Fibroblast of skin of back (primary cell): ENCODE measurements at places on chromosomes 5 and 9.

GRCh38 chr5:87195104-87195591 is 72.5 kb upstream of the RASA1 start:
- peak; percentile 80 for DNase-seq

DNA sequence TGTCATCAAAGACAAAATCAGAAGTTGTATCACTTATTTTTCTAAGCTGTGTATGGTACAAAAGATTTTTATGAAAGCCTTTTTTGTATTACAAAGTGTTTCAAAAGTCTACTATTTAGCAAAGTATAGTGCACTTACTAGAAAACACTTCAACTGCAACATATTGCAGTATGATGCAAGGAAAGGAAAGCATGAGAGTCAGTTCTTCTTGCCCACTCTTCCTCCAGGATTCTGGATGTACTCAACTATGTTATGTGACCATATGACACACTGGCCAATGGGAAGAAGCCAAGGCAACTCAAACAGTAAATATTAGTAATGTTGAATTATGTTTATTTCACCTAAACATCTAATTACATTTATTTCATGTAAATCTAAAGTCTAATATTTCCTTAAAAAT is 49.5 kb upstream of the TYRP1 start:
- peak; percentile 8 for DNase-seq

DNA sequence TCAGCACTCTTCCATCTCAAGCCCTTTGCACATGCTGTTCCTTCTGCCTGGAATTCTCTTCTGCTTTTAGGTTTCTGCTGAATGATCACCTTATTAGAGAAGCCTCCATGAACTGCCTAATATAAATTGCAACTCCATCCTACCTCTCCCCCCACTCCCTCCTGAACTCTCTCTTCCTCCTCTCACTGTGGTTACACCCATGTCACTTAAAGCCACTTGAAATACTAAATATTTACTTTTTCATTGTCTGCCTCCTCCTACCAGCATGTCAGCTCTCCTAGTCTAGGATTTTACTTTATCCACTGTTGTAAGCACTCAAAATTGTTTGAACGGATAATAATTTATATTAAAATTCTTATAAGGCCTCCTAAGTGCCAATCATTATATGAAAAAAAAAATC is 43.8 kb downstream of the ACTL7B start:
- no peak for DNase-seq

GRCh38 chr9:91496351-91496750 is 72.7 kb upstream of the NFIL3 start:
- DNase-seq: no peak

DNA sequence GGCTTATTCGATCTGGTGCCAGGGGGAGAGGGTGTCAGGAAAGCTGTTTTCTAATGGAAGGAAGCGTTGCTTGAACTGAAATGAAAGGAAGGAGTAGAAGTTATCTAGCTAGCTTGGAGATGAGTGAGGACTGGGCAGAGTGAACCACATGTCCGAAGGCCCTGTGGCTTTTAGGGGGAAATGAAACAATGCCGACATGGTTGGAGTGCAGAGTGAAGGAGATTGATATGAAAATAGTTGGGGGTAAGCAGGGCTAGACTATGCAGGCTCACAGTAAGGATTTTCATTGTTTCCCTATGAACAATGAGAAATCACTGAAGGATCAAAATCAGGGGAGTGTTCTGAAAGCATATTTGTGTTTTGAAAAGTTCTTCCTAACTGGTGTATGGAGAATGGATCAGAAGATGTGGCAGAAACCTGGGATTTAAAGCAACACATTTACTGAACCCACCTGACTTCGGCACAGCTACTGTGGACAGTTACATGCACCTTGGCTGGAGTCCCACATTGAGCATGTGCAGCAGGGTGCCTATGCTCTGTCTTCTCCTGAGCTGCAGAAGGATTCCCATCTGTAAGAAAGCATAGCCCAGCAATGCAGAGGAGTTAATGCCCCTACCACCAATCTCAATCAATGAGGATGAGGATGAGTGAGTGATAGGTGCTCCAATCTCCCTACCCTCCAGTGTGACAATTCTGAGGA is 144.4 kb upstream of the TBCA start:
- no peak for DNase-seq

- DNase-seq: no peak
These were observed 11.4 kb upstream of the LECT2 start for GRCh38 chr5:135966165-135966564.

DNA sequence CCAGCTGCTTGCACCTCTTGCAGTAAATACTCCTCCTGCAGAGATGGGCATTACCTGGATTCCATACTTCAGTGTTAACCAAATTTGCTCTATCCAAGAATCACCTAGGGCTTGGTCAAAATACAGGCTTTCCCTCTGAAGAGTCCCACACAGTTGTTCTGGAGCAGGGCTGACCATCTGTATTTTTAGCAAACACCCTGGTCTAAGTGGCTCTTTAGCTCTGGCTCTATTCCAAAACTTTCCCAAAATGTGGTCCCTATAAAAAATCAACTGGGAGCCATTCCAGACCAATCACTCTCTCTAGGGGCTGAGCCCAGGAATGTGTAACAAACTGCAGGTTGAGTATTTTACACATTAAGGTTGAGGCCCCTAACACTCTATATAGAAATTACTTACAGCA is 153.7 kb downstream of the SPOCK1 start:
- DNase-seq: no peak

DNA sequence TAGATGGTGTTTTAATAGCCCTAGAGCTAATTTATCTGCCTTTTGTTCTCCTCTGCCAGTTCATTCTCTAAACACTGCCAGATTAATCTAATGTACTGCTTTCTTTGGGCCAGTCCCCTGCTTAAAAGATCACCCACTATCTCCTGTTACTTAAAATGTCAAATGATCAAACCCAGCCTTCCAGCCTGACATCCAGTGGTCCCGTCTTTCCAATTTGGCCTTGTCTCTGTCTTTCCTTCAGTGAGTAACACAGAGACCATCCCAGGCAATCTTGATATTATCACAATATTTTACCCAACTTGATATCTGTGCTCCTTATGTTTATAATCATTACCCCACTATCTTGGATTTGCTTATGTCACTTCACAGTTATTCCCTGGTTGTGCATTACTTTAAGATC is 12.0 kb downstream of the PRR16 start:
- no peak for DNase-seq

DNA sequence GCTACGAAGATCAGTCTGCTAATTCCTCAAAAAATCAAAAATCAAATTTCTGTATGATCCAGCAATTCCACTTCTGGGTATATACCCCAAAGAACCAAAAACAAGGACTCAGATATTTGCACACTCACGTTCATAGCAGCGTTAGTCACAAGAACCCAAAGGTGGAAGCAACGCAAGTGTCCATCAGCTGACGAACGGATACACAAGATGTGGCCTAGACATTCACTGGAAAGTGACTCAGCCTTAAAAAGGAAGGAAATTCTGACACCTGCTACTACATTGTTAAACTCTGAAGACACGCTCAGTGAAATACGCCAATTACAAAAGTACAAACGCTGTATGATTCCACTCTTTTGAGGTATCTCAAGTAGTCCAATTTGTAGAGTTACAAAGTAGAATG is 93.3 kb downstream of the OTULIN start:
- no peak for DNase-seq

- no peak for DNase-seq
These were observed 184.4 kb upstream of the IER5L start for GRCh38 chr9:129362287-129363000.

DNA sequence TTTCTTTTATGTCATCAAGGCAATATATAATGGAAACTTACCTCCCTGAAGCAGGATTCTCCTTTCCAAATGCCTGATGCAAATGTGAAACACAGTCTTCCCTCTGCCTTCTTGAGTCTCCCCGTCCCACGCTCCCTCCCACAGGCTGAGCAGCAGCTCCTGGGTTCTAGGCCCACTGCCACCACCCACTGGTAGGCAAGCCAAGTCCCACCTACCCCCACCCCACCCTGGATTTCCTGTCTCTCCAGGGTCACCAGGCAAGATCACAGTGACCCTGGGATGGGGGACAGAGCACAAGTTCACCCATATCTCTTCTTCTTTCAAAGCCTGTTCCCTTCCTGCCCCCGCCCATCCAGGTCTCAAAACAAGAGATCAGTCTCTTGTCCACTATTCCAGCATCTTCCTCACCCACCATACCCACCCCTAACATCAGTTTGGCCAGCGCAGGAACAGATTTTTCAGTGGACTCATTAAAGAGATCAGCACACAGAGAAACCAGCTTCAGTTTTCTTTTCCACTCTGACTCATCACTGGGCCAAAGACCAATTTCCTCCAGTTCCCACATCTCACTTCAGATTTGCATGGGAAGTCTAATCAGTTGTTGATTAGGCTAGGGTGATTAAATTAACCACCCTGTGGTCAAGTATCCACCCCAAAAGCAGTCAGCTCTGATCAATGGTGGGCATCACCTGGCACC is 151.5 kb downstream of the ACTL7B start:
- peak; percentile 54 for DNase-seq

- DNase-seq: no peak
These were observed 993.9 kb upstream of the ACO1 start for GRCh38 chr9:31390403-31391025.

GRCh38 chr9:85268131-85268530 is 473.6 kb downstream of the AGTPBP1 start:
- no peak for DNase-seq

- no peak for DNase-seq
These were observed 284.5 kb downstream of the IRX2 start for GRCh38 chr5:2466966-2467365.

- DNase-seq: no peak
These were observed 21.9 kb downstream of the DUSP1 start for GRCh38 chr5:172749076-172749475.

DNA sequence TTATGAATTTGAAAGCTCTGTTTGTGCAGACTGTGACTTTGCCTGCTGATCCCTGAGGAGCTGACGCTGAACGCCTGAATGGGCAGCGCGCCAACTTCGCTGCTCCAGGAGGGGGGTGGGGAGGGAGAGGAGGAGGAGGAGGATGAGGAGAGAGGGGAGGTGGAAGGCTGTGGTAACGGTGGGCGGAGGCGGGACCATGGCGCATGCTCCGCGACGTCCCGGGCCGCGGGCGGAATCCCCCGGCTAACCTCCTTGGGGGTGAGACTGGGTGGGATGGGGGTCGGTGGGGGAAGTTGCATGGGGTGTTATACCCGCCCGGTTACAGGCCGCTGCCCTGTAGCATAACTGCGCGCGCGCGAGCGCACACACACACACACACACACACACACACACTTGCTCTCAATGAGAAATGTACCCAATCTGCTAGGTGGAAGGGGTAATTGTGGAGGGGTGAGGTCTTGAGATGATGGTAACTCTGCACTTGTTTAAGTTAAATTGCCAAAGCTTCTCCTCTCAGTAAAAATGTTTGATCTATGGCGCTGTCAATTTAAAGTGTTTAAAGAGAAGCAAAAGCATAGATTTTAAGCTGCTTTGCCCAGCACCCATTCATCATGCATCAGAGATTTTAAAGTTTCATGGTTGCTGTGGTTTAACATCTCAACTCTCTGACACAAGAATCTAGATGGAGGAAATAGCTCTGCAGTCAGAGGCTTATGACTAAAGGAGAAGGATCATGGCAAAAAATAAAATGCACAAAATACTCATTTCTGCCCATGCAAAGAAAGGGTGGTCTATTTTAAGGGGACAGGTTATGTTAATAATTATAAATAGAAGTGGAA is 76.6 kb upstream of the TBCA start:
- DNase-seq: peak; percentile 72

DNA sequence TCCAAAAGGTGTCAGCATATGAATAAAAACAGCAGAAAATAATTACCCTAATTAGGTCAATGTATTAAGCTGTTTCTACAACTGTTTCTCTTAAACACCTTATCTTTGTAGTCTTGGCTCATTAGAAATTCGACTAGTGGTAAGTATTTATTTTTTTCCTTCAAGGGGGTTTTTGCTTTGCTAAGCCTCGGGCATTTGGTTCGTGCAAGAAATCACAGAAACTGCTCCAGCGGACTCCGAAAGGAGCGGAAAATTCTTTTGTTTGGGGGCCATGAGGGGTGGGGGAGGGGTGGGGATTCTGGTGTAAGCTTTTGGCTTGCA is 757 bp downstream of the ZBED3 start:
- no peak for DNase-seq

GRCh38 chr5:142978252-142978651 is 208.1 kb downstream of the ARHGAP26 start:
- DNase-seq: no peak

- DNase-seq: peak; percentile 65
These were observed 51.2 kb upstream of the GGTA1 start for GRCh38 chr9:121550569-121551512.

- no peak for DNase-seq
These were observed 839 bp downstream of the KCNV2 start for GRCh38 chr9:2718001-2718697.

GRCh38 chr9:106324591-106325280 is 538.2 kb upstream of the ZNF462 start:
- no peak for DNase-seq

- peak; percentile 78 for DNase-seq
These were observed 68.5 kb upstream of the RAI14 start for GRCh38 chr5:34587355-34588241.

DNA sequence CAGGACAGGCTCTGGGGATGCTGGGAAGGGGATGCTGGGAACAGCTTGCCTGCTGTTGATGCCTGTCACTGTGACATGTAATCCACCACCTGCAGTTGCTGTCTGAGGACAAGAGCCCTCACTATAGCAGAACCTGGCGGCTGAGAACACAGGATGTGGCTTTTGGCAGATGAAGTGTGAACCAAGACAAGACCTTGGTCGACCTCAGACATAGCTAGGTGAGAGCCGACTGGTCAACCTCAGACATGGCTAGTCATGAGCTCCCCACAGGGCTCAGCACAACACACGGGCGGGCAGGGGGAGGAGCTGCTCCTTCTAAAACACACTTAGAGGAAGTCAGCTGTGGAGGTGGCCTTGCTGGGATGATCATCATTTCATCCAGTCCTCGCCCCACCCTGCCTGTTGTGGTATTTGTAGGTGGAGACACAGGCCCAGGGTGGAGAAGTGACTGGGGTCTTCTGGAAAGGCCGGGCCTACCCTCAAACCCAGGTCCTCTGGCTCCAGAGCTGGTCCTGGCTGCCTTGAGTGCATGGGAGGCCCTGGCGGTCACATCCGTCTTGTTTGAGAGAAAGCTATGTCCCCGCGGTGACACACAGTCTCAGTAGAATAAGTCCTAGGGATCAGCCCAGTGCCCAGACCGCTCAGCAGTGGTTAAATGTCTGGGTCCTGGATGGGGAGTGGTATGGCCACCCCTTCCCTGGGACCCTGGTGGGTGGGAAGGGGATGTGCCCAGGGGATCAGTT is 6.1 kb downstream of the SUSD3 start:
- DNase-seq: no peak

DNA sequence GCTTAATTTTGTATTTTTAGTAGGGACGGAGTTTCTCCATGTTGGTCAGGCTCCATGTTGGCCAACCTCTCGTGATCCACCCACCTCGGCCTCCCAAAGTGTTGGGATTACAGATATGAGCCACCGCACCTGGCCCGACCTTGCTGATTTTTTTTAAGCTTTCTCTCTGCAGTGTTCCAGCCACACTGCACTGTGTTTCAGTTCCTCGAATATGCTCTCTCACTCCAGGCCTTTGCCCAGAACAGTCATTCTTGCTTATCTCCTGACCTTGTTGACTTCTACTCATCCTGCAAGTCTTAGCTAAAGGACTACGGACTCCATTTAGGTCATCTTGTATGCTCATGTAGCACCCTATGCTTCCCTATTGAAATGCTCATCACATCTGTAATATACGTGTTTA is 3.3 kb downstream of the SNAPC3 start:
- no peak for DNase-seq

- DNase-seq: no peak
These were observed 93.9 kb upstream of the STARD4 start for GRCh38 chr5:111606194-111606593.
